ENCODE measurements at places on chromosomes 16 and 17. TPM values are rescaled to one million over a fixed set of nuclear protein-coding genes. Genes with fewer than 3 reads are reported as not detected.

DNA sequence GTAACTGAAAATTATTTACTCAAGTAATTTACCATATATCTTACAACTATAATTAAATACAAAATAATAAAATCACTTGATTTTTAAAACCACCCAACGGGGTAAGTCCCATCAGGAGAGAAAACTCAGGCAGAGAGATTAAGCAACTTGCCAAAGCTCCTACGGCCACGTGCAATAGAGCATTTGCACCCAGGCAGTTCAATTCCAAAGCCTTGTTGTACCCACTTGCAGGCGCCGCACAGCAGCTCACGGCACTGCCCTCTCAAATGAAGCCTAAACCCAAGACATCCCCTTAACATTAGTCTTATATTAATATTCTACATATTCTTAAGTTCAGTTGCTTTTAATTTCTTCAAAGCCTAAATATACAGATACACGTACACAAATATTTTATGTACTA is 75.7 kb downstream of the SPAG9 start:
- no peak for DNase-seq

DNA sequence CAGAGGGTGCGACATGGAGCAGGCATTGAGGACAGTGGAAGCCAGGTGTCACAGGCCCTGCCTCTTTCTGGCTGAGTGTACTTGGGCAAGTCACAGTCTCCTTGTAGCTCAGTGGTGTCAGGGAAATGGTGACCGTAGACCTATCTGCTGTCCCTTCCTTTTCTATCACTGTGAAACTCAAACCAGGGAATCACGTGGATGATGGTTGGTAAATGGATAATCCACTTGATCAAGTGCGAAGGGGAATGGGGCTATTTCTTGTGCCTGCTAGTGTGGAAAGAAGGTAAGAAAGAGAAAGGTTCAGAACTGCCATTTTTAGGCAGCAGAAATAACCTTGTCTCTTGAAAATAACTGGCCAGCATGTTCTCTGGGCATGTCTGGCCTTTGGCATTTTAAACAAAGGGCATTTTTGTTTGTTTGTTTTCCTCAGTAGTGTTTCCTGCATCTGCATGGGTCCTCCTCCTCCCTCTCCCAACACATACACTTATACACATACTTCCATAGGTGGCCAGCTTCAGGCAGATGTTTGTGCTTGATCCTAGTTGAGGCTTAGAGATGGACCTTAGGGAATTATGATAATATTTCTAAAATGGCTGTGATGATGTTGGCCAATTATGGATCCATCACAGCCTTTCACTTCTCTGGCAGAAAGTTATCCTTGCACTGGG is 7.1 kb downstream of the TBX4 start:
- no peak for DNase-seq

- peak; percentile 20 for DNase-seq
These were observed 1.6 kb downstream of the PYCARD start for GRCh38 chr16:31200821-31201568.

GRCh38 chr16:53775821-53776431 is 72.0 kb downstream of the FTO start:
- no peak for DNase-seq

DNA sequence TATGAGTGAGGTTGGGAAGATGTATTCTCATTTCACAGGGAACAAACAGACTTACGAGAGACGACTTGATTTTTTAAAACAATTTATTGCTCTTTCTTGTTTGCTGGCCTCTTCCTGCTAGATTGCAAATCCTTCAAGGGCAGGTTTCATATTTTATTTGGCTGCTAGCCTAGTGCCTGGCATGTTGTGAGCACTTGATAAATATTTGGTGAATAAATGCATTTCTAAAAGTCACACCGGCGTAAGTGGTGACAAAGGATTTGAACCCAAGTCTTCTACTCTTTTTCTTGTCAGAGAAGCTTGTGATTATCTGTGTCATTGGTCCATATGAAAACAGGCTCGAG is 1.4 kb downstream of the WWP2 start:
- DNase-seq, result no peak

DNA sequence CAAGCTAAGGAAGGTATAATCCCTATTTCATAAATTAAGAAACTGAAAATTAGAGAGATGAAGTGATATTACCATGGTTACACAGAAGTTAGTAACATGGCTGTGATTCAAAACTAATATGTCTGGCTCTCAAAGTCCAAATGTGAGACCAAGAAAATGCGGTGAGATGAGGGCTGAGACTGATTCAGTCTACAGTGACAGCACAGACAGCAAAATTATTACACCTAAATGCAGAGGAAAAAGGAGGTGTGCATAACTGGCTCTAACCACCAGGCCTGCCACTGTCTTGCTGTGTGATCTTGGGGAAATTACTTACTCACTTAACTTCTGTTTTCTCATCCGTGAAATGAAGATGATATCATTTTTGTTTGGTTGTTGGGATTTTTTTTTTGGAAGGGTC is 270.0 kb upstream of the SOX9 start:
- DNase-seq, result no peak

DNA sequence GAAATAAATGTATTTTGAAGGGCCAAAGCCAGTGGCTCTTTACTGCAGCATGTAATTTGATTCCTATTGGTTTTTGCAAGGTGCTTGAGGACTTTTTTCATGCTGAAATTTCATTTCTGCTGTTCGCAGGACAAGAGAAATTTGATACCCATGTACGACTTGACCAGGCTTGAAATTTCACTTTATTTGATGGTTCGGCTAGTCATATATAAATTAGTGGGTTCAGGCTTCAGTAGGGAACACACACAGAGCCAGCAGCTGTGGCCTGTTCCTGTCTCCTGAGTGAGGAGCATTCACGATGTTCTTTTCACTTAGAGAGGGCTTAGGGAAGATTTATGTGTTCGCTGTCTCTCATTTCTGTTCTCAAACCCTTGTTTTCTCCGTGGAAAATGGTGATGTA is 258.4 kb upstream of the CACNG5 start:
- DNase-seq, result peak; percentile 24

DNA sequence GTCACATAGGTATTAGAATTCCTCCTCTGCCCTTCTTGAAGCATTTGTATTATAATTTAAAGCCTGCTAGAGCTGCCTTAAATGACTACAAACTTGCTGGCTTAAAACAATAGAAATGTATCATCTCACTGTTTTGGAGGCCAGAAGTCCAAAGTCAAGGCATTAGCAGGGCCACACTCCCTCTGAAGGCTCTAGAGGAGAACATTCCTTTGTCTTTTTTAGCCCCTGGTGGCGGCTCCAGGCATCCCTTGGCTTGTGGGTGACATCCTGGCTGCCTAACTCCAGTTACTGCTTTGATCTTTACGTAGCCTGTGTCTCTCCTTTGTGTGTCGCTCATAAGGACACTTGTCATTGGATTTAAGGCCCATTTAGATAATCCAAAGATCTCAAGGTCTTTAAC is 186.6 kb upstream of the SALL1 start:
- DNase-seq, result no peak

DNA sequence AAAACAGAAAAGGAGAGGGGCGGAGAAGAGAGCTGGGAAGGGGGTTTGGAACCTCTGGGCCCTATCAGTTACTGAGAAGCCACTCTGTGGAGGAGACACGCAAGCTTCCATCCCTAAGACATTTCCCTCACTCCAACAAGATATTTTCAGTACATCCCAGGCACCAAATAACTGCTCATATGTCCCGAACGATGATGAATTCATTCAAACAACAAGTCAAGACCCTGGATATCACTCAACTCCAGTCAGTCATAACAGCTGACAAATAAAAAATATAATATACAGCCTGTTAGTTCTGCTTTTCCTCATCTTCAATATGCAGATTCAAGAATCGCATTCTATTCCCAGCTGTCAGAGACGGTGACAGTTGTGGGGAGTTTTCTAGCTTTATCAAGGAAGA is 104.0 kb upstream of the ZFHX3 start:
- DNase-seq, result no peak

DNA sequence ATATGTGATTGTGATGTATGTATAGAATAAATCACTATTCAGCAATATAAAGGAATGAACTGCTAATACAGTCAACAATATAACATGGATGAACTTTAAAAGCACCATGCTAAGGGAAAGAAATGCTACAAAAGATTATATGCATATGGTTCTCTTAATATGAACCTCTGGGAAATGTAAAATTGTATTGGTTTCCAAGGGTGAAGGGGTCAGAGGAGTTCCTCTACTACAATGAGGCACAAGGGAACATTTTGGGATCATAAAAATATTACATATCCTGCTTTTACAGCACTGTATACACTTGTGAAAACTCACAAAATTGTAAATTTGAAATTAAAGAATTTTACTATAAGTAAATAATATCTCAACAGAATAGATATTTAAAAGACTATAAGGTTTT is 111.4 kb downstream of the CA10 start:
- DNase-seq, result no peak

DNA sequence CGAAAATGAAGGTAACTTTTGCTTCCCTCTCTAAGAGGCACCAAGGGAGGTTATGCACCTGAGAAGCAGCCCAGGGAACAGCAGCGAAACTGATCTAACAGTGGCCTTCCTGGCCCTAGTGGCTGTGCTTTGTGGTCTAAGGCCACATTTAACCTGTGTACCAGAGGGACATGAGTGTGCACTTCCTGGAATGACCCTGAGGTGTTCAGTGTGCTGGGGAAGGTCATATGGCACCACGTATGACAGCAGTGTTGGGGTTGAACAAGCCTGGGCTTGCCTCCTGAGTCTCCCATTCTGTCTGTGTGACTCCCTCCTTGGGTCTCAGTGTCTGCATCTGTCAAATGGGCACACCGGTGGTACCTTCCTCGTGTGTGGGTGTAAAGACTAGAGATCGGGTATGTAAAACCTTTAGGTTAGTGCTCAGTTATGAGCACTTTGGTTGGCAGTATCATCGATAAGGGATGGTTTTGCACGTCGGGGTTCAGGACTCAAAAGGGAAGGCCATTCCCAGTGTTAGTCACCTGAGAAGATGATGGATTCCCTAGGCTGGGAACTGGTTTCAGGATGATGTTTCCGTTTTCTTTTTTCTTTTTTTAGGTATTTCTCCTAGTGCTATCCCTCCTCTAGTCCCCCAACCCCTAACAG is 31.9 kb downstream of the PLCG2 start:
- no peak for DNase-seq

- no peak for DNase-seq
These were observed 1.4 kb downstream of the DDX42 start for GRCh38 chr17:63775420-63775819.

DNA sequence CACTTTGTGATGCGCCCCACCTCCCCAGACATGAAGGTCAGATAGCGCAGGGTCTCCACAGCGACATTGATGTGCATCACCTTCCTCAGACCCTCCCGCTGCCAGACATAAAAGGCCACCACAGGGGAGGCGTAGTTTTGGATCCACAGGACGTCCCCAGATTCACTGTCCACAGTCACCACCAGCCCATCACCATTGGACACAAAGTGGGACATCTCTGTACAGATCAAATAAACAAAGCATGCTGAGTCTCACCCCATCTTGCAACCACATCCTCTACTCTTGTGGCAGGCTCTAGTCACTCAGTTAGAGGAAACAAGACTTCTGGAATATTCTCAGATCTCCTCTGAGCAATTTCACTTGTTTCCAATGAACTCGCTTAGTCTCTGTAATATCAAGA is 46.3 kb upstream of the ICAM2 start:
- no peak for DNase-seq

The DPEP1 gene
- total RNA-seq, result 0.51 TPM

The GP2 gene
- 2.2 TPM for total RNA-seq
